ENCODE measurements at places on chromosomes 11 and 22.

- peak; percentile 62 for DNase-seq
Measured at GRCh38 chr11:88337987-88338668, 592 bp upstream of the CTSC start.

DNA sequence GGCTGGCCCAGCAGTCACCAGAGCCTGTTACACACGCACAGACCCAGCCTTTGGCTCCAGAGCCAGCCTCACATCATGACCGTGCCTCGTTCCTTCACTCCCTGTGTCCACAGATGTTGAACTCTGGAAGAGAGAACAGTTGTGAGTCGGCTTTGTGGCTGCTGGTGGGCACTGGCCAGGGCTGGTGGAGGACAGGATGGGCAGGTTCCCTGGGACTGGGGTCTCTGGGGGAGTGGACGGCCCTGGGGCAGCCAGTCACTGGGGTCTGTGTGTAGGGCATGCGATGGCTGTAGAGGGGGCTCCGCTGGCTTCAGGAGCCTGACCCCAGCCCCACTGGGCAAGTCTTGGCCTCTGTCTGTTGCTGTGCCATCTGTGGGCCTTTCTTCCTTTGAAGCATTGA lies 1070.1 kb downstream of the BRD1 start:
- DNase-seq: no peak

DNA sequence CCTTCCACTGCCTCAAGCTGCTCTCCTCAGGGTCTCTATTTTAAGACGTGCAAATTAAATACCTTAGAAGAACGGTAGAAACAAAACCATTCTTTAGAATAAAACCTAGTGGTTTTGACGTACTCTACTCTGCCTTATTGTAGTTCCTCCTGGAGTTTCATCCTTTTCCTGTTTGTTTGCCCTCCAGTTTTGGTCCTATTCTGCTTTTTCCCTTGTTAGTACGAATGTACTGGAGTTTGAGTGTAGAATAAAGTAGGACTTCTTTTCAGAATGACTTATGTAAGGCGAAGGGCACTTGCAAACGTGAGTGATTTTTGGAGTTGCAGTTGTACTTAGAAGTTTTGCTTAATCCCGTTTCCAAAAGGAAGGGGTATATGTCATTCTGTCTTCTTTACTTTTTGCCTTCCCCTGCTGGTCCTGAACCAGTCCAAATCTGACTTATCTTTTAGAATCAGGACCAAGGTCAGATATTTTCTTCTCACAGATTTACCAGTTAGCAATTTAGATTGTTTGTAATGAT lies 1.4 kb downstream of the SIK2 start:
- DNase-seq: no peak

DNA sequence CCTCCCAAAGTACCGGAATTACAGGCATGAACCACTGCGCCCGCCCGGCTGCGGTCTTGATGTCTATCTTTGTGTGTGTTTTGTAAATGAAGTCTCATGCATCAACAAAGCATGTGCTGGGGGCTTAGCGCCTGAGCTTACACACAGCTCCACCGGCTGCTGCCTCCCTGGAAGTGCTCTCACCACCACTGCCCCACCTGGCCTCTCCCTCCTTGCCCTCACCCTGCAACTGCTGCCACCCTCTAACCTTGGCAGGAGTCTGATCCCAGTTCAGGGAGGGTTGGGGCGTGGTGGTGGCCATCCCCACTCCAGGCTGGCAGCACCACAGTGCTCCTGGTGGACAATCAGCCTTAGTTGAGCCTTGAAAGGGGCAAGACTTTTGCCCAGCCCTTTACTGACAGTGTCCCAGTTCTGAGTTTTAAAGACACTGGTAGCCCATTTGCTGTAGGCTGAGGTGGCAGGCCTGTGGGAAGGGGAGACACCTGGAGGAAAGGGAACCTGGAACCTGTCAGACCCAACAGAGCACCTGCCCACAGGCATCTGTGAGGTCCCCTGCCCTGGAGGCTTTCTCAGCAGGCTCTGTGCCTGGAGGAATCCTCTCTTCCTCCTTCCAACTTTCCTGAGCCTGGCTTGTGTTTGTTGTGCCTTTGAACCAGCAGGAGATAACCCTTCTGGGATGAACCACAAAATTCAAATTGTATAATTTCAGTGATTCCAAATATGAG lies 42.4 kb upstream of the WEE1 start:
- no peak for DNase-seq

- DNase-seq: no peak
Measured at GRCh38 chr11:43631732-43632131, 48.8 kb upstream of the HSD17B12 start.

DNA sequence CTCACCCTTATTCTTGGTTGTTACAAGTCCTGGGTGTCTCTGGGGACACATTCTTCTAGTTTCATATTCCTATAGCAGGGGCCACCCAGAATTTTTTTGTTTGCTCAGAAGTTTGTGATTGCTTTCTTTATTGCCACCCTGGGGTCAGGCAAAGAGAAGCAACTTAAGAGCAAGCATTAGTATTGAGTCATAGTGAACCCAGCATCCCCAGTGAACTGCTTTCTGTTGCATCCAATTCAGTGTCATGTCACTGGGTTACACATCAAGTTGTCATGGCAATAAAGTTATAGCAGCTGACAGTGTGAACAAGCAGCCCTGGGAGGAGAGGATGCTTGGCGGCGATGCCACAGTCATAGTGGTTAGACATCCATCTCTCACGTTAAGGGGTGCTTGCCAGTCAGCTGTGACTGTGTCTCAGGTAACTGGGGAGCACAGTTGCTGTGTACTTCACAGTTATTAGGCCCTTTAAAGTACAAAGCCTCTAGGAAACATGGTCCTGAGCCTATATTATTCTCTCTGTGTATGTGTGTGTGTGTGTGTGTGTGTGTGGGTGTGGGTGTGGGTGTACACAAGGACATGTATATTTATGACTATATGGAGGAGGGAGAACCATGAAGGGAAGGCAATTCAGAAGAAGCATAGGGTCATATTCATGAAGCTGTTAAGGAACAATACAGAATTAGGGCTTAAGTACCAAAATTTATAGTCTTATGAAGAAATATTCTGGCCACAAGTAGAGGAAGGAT lies 52.5 kb downstream of the TRIM44 start:
- DNase-seq: peak; percentile 3

GRCh38 chr11:44758983-44759382 lies 32.2 kb downstream of the TSPAN18 start:
- DNase-seq: no peak

GRCh38 chr11:9823439-9823838 lies 159.6 kb downstream of the SWAP70 start:
- DNase-seq: no peak

DNA sequence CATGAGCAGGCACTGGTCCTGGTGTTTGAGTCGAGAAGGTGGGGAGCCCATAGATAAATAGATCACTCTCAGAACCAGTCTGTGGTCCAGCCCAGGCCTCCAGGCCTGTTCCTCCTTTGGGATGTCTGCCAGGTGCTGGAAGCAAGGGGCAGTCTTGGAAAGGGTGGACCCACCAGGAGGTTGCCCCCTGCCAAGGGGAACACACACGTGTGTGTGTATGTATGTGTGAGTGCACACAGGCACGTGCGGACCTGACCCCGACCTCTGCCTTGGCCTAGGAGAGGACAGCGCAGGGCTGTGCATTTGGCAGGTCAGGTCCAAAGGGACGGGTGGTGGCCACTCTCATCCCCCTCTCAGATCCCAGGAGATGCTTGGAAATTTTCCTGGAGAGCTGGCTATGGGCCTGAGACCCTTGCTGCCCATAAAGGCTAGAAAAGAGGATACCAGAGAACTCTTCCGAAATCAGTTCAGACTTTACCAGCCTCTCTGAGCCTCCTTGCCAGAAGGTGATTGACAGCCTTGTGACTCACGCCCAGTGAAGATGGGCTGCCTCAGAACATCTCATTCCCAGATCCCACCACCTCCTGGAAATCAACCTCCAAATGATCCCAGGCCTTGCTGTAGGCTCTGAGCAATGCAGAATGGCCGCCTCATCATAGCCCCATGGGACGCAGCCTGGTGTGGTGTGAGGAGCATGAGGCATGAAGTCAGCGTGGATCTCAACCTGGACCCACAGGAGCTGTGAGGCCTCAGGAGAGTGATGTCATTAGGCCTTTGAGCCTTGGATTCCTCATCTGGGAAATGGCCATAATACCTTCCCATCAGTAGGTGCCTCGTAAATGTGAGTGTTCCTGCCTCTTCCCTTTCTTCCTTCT lies 24.0 kb upstream of the CREB3L1 start:
- DNase-seq: no peak

- DNase-seq: no peak
Measured at GRCh38 chr22:37032535-37033460, 13.3 kb downstream of the MPST start.

- no peak for DNase-seq
Measured at GRCh38 chr11:31847761-31848160, 36.6 kb upstream of the PAX6 start.

GRCh38 chr11:119800171-119800570 lies 71.2 kb upstream of the NECTIN1 start:
- DNase-seq: no peak

DNA sequence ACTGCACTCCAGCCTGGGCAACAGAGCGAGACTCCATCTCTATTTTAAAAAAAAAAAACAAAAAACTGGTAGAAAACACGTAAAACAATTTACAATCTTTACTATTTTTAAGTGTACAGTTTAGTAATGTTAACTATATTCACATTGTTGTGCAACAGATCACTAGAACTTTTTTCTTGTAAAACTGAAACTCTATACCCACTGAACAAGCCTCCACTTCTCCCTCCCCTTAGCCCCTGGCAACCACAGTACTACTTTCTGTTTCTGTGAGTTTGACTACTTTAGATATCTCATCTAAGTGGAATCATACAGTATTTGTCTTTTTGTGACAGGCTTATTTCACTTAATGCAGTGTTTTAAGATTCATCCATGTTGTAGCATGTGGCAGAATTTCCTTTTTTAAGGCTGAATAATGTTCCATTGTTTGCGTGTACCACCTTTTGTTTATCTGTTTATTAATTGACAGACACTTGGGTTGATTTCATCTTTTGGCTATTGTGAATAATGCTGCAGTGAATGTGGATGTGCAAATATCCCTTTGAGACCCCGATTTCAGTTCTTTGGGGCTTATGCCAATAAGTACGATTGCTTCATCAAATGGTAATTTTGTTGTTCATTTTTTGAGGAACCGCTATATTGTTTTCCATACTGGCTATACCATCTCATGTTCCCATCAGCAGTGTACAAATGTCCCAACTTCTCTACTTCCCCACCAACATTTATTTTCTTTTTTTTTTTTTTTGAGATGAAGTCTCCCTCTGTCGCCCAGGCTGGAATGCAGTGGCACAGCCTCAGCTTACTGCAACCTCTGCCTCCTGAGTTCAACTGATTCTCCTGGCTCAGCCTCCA lies 11.0 kb downstream of the DDB2 start:
- peak; percentile 6 for DNase-seq

DNA sequence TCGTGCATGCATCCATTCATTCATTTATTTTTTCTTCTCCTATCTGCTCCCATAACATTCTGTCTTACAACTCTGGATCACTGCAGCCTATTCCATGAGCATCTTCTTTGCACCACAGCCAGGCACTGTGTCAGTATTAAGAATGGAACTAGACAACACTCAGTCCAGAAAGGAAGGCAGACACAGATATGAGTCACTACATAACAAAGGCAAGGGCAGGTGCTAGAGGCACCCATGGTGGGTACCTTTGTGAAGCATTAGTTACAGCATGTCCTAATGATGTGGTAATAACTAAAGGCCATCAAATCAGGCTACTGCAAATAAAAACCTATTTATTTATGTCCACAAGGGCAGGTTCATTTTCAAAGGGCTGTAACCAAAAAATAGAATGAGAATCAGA lies 28.1 kb downstream of the TENM4 start:
- DNase-seq: no peak

GRCh38 chr11:112297248-112297866 lies 36.7 kb upstream of the PLET1 start:
- no peak for DNase-seq

- no peak for DNase-seq
Measured at GRCh38 chr11:19344661-19345518, 104.1 kb upstream of the E2F8 start.

DNA sequence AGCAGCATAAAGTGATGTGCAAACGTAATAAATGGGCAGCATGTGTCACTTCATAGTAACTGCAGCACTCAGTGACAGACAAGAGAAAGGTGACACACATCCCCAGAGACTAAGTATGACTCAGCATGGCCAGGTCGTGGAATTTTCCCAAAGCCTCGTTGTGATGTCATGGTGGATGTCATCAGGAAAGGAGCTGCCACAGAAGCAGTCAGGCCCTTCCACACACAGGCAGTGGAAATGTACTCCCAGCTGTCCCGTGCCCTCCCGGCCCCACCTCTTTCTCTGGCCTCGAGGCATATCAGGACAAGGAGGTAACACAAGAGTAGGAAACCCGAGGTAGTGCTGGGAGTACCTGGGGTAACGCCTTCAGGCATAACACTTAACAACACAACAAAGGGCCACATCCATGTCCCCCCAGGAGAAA lies 8.1 kb downstream of the PC start:
- no peak for DNase-seq

- no peak for DNase-seq
Measured at GRCh38 chr22:28918550-28919271, 35.3 kb downstream of the ZNRF3 start.

GRCh38 chr11:726278-727220 lies 20.5 kb downstream of the EPS8L2 start:
- peak; percentile 48 for DNase-seq

GRCh38 chr11:128061281-128061871 lies 526.0 kb downstream of the ETS1 start:
- DNase-seq: no peak

DNA sequence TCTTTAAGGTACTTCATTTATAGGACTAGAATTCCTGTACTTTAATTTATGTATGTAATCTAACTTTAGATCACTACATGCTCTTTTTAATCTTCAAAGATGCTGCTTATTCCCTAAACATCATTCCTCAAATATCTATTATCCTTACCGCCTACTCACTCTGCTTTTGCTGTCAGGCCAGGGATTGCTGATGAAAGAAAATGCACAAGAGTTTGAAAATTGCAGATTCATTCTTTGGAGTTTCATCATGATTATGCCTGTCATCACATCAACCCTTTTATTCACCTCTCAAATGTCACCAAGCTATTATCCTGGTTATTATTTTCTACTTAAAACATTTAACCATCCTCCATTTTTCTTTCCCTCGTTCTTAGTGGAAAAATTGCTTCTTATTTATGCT lies 802.7 kb downstream of the METTL15 start:
- DNase-seq: no peak

DNA sequence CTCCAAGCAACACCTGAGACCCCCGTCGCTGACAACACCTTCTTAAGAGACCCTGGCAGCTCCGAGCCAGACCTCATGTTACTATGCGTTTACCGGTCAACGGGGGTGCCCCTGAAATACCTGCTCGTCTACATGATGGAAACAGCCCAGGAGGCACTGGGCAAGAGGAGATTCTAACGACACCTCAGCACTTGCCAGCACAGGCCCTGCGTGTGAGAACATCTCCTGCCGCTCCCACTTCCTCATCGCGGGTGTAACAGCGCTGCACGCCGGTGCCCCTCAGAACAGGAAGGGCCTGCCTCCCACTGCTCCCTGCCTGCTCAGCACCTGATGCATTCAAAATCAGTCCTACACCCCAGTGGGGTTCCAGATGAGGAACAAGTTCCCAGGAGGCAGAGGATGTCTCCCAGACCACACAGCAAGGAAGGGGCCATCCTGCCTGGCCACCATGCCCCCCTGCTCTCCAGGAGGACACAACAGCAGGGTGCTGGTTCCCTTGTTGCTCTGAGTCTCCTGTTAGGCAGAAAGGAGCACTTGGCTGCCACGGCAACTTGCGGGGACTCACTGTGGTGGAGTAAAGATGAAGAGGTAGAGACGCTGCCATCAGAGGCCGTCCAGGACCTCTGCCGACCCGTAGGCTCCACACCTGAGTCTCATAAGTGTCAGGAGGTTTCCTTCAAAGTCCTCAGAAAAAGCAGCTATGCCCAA lies 2.1 kb downstream of the TOLLIP start:
- DNase-seq: no peak

GRCh38 chr11:78708388-78708787 lies 133.7 kb upstream of the NARS2 start:
- DNase-seq: no peak
